ENCODE measurements at places on chromosomes 11 and 22.

- DNase-seq = peak; percentile 56
These were observed 8.1 kb downstream of the BCL9L start for GRCh38 chr11:118917481-118918127.

- peak; percentile 26 for DNase-seq
These were observed 9.3 kb downstream of the TNKS1BP1 start for GRCh38 chr11:57315491-57315890.

DNA sequence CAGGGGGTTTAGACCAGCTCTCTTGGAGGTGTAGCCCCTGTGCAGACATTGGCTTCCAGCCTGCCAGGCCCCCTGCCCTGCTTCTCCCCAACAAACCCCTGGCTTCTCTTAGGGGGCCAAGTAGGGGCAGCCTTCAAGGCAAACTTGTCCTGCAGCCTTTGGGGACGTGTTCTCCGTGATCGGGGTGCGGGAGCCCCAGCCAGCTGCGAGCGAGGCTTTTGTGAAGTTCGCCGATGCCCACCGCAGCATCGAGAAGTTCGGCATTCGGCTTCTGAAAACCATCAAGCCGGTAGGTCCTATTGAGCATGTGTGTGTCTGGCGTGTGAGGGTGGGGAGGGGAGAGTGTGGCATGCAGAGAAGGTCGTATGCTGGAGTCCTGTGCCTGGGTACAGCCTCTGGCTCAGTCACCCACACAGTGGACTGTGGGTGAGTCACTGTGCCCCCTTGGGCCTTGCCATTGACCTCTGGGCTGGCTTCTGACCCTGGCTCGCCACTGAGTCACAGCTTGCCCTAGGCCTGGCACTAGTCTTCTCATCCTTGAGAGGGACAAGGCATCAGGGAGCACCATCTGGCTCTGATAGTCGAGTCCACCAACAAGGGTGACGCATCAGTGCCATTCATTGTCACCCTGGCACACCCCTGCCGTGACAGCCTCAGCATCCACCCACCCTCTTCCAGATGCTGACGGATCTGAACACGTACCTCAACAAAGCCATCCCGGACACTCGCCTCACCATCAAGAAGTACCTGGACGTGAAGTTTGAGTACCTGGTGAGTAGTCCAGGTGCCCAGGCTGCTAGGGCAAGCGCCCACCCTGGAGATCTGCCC, 11.4 kb downstream of the SLC16A8 start:
- no peak for DNase-seq

DNA sequence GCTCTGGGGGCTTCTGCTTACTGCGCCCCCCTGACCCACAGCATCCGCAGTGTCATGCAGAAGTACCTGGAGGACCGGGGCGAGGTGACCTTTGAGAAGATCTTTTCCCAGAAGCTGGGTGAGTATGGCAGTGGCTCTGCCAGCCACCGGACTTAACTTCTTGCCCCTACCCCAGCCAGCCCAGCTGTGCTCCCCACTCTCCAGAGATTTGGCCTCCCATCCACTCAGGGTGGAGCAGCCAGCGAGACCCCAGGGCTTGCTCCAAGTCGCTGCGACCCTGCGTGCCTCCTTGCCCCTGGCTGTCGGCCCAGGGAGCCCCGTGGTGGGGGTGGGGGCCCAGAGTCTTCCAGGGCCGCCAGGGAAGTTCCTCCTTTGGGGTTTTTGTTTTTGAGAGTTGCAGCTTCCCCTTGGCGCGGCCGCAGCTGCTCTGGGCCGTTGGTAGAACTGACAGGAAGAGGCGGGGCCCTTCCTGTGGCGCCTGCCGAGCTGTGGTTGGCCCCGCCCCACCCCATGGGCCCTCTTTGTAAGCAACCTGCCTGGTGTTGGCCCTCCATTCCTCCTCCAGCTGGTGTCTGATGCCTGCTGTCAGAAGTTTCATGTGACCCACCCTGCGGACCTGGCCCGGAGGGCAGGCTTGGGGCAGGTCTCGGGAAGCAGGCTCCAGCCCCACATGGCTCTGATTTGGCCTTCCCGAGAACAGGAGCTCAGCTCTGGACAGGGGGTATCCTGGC, 11.1 kb downstream of the GRK2 start:
- DNase-seq = peak; percentile 98

GRCh38 chr22:34429314-34429713, 509.0 kb upstream of the LARGE1 start:
- no peak for DNase-seq

DNA sequence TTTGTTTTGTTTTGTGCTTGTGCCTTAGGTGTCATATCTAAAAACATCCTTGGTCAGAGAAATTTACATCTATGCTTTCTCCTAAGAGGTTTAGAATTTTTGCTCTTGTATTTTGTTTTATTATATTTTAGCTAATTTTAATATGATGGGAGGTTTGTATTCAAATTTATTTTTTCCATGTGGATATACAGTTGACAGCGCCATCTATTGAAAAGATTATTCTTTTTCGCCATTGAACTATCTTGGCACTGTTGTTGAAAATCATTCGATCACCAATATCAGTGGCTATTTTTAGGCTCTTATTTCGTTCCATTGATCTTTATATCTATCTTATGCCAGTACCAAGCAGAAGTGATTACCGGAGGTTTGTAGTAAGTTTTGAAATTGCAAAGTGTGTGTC, 510.3 kb downstream of the BRD1 start:
- DNase-seq = no peak

- DNase-seq = no peak
These were observed 1568.5 kb downstream of the FAM181B start for GRCh38 chr11:81165164-81165563.

DNA sequence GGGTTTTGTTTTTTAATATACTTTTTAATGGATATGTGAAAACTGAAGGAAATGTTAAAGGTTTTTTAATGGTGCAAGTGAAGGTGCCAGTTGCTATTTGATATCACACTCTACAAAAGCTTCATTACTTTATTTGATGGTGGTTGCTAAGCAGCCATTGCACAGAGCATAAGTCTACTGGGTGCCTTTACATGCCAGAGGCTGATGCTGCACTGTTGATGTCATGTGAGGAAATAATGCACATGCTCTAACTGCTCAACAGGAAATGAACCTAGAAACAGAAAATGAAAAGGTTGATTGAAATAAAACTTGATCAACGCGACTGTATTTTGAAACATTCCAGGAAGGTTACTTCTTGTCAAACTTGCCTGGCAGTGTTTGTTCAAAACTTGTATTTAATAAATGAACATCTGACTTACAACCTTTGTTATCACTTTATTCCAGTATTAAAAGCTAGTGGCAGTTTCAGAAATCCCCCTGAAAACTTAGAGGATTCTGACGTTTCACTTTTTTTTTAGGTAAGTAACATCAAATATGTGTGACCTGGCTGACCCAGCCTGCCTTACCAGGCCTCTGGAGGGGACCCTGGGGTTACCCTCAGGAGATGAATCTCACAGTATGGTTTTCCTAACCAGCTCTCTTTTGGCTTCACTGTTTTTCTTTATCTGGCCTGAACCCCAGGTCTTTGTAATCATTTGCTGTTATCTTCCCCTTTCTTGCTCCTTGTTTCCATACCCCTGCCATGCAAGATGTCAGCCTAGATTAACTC, 2.4 kb upstream of the ATP5MG start:
- no peak for DNase-seq

- DNase-seq = no peak
These were observed 47.7 kb upstream of the NFRKB start for GRCh38 chr11:129943036-129943435.

- no peak for DNase-seq
These were observed 17.6 kb upstream of the LMO1 start for GRCh38 chr11:8281266-8281665.

DNA sequence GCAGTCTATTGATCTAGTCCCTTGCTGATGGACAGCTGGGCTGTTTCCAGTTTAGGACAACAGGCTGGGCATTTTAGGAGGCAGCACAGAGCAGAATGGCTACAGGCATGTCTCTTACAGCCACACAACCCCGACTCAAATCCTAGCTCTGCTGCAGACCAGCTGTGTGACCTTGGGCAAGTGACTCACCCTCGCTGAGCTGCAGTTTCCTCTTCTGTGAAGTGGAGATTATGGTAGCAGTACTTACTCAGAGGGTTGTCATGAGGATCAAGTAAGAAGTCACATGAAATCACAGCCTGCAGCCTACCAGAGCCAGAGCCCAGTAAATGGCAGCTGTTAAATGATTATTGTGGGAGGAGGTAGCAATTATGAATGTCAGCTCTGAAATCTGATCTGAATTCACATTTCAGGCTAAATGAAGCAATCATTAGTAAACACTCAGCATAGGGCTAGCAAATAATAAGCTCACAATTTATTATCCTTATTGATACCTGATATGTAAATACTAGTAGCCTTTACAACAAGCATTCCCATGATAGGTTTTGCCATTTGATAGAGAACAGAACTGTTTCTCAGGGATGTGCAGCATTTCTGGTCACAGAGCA, 58.9 kb downstream of the MYEOV start:
- DNase-seq = peak; percentile 93

DNA sequence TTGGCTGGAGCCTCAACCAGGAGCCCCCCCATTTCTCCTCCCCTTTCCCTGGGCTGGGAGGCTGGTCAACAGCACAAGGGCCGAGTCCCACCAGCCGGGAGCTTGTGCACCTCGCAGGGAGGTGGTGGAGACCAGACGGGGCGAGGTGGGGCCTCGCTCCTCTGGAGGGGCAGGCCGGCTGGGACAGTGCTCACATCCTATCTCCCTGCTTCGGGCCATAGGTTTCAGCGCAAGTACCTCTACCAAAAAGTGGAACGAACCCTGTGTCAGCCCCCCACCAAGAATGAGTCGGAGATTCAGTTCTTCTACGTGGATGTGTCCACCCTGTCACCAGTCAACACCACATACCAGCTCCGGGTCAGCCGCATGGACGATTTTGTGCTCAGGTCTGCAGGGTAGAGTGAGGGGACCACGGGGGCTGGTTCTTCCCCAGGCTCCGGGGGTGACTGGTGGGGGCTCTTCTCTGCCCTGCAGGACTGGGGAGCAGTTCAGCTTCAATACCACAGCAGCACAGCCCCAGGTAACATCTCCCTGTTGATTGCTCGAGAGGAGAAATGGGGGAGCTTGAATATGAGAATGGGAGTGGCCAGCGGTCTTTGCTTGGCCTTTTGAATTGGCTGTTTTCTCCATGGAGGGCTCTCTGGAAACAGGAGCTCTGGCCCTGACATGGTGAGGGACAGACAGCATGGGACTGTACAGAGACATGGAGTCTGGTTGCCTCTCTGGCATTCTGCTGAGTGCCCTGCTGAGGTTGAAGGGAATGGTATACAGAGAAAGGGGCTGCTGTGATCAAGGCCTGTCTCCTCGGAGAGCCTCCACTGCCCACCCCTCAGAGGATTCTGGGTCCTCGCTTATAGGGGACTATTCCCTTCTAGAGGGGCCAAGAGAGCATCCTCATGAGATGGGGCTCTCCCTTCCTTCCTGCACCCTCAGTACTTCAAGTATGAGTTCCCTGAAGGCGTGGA, 3.3 kb downstream of the SIDT2 start:
- no peak for DNase-seq

DNA sequence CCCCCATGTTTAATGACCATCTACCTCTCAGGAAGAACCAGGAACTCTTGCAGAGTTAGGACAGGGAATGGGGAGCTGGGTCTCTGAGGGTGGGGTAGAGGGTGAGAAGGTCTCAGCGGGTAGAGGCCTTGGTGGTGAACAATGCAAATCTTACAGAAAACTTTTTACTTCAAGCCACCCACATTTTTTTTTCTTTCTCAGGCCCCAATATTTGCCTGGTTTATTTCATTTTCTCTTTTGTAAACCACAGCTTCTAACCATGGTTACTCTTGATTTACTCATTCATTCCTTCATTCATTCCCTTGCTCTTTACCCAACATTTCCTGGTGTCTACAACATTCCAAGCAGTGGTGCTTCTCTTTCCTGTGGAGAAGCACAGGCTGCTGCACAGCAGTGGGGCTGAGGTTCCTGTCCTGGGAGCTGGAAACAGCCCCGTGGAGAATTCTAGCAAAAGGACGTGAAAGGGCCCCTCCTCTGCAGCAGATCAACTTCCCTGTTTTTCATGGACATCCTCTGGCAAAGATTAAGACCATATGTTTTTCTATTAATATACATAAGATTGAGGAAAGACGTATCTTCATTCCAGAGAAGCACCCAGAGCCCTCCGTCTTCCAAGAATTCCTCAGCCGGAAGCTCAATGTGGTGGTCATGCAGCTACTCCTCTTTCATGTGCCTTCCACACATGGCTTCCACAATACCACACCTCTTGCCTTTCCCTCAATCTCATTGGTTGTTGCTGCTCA, 224.4 kb upstream of the SESN3 start:
- no peak for DNase-seq

DNA sequence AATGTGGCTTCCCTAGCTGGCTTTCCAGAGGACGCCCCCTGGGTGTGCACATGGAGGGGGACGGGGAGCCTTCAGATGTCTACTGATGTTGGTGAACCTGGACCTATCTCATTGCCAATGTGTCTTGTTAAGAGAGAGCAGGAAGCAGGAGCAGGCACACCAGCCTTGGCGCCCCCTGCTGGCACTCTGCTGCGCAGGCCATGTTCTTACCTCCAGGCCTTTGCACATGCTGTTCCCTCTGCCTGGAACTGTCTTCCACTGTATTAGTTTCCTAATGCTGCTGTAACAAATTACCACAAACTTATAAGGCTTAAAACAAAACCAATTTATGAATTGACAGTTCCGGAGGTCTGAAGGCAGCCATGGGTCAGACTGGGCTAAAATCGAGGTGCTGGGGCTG, 23.6 kb upstream of the MN1 start:
- DNase-seq = no peak

Measured in inflammatory macrophage (primary cell).